ENCODE measurements at places on chromosomes 11 and 22.

GRCh38 chr11:46050003-46050461, 71.2 kb downstream of the PHF21A start:
- no peak for DNase-seq

GRCh38 chr11:23995891-23996290, 501.0 kb upstream of the LUZP2 start:
- DNase-seq: no peak

- no peak for DNase-seq
These were observed 385 bp downstream of the TST start for GRCh38 chr22:37018815-37019308.

GRCh38 chr11:110989428-110990133, 255.9 kb upstream of the POU2AF2 start:
- DNase-seq: no peak

GRCh38 chr22:37801946-37802309, 5.8 kb upstream of the GCAT start:
- DNase-seq: no peak

GRCh38 chr22:48749555-48750227, 1078.0 kb downstream of the BRD1 start:
- no peak for DNase-seq

DNA sequence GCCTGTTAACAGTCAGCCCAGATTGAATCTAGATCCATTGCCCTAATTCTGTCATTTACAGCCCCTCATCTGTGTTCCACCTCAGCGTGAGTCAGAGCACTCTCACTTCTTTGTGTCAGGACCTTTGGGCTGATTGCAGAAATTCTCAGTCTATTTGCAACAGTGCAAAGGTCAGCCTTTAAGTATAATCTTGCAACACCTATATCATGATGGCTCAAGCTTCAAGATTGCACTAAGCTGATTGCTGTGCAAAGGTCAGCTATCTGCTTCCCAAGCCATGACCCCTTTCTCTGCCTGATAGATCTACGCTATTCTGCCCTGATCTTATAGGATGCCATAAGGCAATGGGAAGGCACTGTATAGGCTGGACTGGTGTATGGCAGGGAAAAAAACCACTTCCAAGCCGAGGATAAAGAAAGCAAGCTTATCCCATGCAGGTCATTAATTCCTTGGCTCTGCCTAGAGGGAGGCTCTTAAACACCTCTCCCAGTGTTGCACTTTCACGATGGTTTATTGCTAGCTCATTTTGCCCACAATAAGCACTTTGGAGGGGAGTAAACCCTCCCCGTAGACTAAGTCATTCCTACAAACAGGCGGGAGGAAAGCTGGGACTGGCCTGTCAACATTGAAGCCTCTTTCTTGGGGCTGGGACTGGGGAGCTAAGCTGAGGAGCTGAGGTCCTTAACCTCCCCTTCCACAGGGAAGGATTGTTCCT, 100.6 kb downstream of the RRAS2 start:
- no peak for DNase-seq

- no peak for DNase-seq
These were observed 191.0 kb downstream of the NAV2 start for GRCh38 chr11:19903620-19904069.

DNA sequence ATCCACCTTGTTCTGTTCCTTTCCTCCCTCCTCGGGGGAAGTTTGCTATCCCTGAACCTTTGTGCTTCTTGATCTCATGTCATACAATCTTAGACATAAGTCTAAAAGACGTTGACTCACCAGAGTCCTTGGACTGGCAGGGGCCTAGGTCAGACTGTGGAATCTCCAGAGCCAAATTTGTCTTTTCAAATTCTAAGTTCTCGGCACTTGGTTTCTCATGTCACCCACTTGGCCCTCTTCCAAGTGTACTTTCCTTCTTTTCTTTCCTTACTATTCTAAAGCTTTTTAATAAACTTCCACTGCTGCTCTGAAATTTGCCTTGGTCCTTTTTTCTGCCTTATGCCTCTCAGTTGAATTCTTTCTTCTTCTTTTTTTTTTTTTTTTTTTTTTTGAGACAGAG, 30.1 kb upstream of the SMPD1 start:
- no peak for DNase-seq
